ENCODE measurements at places on chromosomes 4 and X.

DNA sequence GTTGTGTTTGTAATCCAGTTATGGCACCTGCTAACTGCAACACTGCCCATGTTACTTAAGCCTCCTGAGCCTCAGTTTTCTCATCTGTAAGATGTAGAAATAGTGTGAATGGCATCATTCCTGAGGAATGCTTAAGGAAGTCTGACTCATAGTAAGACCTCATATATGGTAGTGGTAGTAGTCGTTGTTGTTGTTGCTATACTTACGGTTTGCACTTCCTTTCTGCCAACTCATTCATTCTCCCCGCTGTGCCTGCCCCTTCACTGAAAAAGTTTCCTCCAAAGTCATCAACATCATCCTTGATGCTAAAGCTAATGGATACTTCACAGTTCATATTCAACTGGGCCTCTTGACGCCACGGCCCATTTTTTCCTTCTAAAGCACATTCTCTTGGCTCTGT is 54.2 kb upstream of the SPANXN3 start:
- no peak for DNase-seq

GRCh38 chrX:39144323-39144722 is 343.1 kb downstream of the MID1IP1 start:
- DNase-seq, result no peak

- no peak for DNase-seq
These were observed 251.4 kb downstream of the DTHD1 start for GRCh38 chr4:36532670-36533379.

- DNase-seq, result no peak
These were observed 5.4 kb upstream of the CCSER1 start for GRCh38 chr4:90121676-90122354.

GRCh38 chr4:118350961-118351360 is 1.8 kb downstream of the PRSS12 start:
- no peak for DNase-seq

DNA sequence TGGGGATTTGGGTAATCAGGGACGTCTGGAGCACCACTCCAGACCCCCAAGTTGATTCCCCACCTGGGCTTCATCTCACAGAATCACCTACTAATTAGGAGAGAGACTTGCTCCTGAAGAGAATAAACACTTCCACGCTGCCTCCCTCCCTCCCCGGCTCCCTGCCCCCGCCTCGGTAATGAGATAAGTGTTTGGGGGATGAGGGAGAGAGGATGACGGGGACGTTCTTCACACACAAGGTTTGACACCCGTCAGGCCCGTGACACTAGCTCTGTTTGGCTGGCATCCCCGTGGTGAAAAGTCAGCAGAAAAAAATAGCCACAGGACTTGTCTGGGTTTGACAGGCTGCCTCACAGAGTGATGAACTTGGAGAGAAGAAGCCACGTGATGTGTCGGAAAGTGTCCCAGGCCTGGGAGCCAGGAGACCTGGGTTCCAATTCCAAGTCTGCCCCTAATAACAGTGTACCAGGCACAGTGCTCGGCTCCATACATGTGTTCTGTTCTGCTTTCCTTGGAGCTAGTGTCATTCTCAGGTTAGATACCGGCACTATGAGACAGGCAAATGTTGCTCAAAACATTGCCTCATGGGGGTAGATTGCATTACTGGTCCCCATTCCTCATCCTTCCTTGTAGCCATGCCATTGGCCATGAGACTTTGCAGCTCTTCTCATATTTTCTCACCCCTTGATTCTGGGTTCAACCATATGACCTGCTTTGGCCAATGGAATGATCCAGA is 578.0 kb downstream of the BCOR start:
- DNase-seq, result no peak

- no peak for DNase-seq
These were observed 48.5 kb downstream of the SMIM31 start for GRCh38 chr4:164802301-164802901.

- DNase-seq, result no peak
These were observed 45.9 kb downstream of the PTCHD1 start for GRCh38 chrX:23380581-23380980.

GRCh38 chr4:176534566-176534965 is 214.8 kb downstream of the SPCS3 start:
- no peak for DNase-seq

- no peak for DNase-seq
These were observed 27.5 kb downstream of the ENPEP start for GRCh38 chr4:110503270-110504083.

- DNase-seq, result no peak
These were observed 21.5 kb downstream of the CXCL8 start for GRCh38 chr4:73761856-73762255.

- no peak for DNase-seq
These were observed 56.5 kb downstream of the NFKB1 start for GRCh38 chr4:102557636-102558035.

- no peak for DNase-seq
These were observed 96.4 kb upstream of the ZCCHC13 start for GRCh38 chrX:74207539-74207938.

DNA sequence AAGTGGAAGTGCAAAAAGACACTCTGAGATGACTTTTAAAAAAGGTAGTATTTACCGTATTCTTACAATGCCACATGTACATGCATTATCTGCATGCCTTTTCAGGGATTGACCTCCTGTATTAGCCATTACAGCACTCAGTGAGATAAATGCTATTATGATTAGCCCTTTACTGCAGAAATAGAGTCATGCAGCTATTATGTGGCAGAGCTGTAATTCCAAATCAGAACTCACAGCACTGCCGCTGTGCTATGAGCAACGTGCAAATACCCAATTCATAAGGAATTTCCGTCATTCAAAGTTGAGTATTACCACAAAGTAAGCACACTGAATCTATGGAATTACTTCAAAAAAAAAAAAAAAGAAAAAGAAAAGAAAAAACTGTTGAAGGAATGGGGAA is 92.1 kb upstream of the SMAD1 start:
- no peak for DNase-seq

GRCh38 chr4:5416637-5417036 is 291.7 kb downstream of the EVC2 start:
- no peak for DNase-seq

GRCh38 chr4:155690044-155690837 is 23.6 kb downstream of the GUCY1A1 start:
- no peak for DNase-seq

DNA sequence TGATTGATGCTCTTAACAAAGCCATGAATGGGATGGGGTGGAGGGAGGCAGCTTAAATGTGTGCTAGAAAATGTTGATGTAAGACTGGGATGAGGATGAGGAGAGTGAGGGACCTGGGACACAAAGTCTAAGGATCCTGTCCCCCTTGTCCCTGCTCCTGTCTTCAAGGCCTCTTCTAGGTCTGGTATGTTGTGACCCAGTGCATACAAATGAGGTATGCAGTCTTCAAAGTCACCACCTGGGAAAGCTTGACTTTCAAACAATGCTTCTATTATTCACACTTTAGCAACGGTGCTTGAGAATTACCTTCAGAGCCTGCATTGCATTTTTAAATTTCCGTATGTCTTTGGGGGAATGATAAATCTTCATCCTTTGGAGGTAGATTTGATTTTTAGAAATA is 88.4 kb upstream of the SLC34A2 start:
- DNase-seq, result no peak

GRCh38 chr4:105624530-105624929 is 72.1 kb downstream of the ARHGEF38 start:
- DNase-seq, result no peak

DNA sequence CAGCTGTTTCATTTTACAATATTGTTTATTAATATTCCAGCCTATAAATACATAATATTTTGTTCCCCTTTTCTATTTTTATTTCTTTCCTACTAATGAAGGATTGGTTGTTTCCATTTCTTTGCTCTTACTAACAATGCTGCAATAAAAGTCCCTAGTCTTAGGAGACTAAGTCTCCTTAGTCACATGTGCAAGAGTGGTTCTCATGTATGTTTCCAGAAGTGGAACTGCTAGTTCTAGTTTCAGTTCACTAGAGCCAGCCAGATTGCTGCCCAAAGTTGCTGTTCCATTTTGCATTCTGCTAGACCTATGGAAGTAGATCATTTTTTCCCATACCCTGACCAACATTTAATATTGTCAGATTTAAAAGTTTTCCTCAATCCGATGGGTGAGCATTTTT is 44.3 kb downstream of the CNGA1 start:
- no peak for DNase-seq
